Myocyte (in vitro differentiated cells): ENCODE measurements at places on chromosomes 3 and 15. TPM values are rescaled to one million over a fixed set of nuclear protein-coding genes. Genes with fewer than 3 reads are reported as not detected.

The MYL3 gene
- 4.5 and 7.8 TPM in 2 replicates for total RNA-seq

The EFHB gene
- total RNA-seq: 1.1 TPM in 1 of 2 replicates, not detected in the other

The TOMM70 gene
- 102 and 107 TPM in 2 replicates for total RNA-seq

The GP9 gene
- not detected in 2 replicates for total RNA-seq

The CHDH gene
- 0.05 and 2.4 TPM in 2 replicates for total RNA-seq

- DNase-seq: no peak
These were observed 67.2 kb upstream of the TGFBR2 start for GRCh38 chr3:30539206-30539605.

- no peak for DNase-seq
These were observed 43.0 kb upstream of the ATP2C1 start for GRCh38 chr3:130850843-130851242.

DNA sequence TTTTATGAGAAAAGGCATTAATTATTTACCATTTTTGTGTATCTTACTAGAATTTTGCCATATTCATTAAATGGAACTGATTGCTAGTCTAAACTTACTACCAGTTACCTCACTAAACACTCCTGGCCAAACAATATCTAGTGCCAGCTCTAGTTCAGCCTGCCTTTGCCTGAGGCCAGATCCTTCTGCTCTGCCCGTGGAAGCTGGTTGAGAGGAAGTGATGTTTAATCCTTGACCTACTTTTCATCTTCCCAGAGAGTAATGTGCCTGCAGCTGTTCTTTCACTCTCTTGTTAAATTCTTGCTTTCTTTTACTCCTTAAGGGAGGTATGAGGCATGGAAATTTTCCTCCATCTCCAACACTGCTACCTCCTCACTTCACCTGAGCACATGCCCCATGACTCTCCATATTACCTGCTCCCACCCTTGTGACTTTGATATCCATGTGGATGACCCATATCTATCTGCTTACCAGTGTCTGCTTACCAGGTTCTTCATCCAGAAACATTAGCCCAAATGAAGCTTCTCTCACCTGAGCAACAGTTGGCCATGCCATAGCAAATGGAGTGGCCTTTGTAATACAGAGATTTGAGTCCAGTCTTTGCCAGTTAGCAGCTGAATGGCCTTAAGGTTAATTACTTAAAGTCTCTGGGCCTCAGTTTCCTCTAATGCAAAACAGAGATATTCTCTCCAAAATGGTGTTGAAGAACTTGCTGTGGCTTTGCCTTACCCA, 53.4 kb downstream of the UBE2E1 start:
- peak; percentile 73 for DNase-seq

DNA sequence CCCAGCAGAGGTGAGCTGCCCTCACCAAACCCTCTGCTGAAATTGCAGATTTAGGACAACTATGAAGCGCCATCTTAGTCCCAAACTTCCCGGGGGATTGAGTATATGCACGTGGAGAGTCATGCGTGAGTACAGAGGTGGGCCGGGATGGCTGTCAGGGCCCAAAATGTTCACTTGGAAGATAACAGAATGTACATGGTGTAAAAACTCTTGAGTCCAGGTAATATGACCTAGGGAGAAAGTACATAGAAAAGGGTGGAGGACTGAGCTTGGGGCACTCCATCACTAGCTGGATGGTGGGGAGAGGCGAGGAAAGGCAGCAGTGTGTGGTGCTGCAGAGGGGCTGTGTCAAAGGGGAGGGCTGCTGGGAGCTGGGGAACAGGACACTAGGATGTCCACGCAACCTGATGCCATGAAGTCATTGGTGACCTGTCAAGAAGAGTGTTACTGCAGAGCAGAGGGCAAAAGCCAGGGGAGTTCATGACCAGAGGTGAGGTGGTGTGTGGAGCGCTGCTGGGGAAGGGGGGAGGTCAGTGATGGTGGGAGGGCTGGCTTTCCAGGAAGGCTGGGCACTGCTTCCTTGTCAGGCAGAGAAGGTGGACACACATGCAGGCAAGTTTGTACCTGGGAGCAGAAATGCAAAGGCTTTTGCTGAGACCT, 236.2 kb upstream of the LYSMD4 start:
- DNase-seq: no peak

- peak; percentile 77 for DNase-seq
These were observed 157.3 kb upstream of the SMAD3 start for GRCh38 chr15:66907826-66908743.

DNA sequence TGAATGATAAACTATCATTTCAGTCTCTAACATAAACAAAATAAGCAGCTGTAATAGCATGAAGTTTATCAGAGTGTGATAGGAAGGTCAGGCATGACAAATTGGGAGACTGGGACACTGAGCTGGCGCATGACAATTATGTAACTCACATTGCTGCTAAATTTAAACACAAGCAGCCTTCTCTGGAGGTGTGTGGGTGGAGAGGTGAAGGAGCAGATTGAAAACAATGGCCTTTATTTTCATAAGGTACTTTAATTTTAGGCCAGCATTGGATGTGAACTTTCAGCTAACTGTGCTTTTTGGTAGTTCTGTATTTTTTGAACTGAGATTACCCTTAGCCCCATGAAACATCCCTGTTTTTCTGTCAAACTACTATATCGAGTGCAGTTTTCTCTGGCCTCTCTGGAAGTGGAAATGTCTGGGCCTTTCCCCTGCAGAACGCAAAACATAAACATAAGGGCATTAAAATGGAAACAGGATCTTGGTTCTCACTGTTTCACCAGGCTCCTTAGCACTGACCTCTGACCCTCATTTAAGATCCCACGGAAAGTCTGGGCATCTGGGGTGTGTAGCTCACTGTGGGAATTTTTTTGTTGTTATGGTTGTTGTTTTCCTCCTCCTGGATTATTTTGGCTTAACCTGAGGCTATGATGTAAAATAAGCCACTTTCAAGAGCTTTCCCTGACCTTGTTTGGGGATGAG, 160.1 kb upstream of the DPH6 start:
- peak; percentile 65 for DNase-seq

DNA sequence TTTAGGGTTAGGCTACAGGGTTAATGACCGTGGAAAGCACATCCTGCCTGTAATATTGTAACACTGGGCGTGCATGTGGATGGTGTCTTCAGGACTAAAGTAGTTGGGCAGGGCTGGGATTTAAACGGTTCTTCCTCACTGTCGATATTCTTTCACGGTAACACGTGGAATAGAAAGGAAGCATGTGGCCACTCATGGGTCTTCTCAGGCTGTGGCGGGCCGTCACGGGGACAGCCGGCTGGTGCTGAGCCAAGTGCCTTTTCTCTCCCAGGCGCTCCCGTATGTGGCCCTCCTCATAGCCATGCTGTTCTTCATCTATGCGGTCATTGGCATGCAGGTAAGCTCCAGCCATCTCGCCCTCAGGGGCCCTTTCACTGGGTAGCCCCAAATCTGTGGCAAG, 73.7 kb downstream of the CHDH start:
- no peak for DNase-seq

DNA sequence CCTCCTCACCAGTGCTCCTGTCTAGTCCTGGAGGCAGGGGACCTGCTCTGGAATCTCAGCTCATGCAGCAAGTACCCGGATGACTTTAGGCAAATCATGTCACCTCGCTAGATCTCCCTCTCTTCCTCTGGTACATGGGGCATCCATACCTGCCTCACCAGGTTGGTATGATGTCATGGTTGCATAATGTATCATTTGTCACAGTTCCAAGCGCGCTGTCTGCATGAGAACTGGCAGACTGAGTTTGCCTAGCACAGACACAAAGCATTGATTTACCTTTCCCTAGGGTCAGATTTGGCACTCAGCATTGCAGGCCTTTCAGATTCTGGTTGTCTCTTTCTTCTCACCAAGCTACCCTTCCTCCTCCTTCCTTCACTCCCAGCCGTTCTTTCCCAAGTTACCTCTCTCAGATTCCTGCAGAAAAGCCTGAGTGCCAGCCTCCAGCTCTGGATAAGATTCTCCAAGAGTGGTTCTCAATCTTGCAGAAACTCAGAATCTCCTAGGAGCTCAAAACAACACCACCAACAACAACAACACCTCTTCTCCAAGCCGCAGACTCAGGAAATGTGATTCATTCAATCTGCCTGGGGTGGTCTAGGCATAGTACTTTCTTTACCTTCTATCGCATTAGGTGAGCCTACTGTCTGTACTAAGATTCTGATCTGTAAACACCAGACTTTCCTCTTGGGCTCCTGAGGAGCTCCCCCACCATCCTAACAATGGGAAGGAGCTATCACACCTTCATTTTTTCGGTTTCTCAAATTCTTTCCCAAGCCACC, 29.5 kb downstream of the FAM43A start:
- no peak for DNase-seq

GRCh38 chr15:36886701-36887100, 213.6 kb downstream of the MEIS2 start:
- no peak for DNase-seq

GRCh38 chr3:113218681-113219045, 7.3 kb downstream of the BOC start:
- DNase-seq: no peak

GRCh38 chr3:194877291-194878119, 191.8 kb downstream of the FAM43A start:
- no peak for DNase-seq
